Retinal pigment epithelial cell (primary cell): ENCODE measurements at places on chromosomes 1 and 21.

- no peak for DNase-seq
Measured at GRCh38 chr1:37481289-37482003, 7.1 kb downstream of the ZC3H12A start.

- peak; percentile 22 for DNase-seq
Measured at GRCh38 chr1:77948841-77949424, 29.9 kb downstream of the FUBP1 start.

GRCh38 chr1:2391931-2392509, 379 bp downstream of the RER1 start:
- no peak for DNase-seq

- no peak for DNase-seq
Measured at GRCh38 chr1:148307583-148308185, 155.6 kb upstream of the NBPF11 start.

GRCh38 chr1:10424034-10424433, 6.2 kb upstream of the CENPS start:
- DNase-seq = no peak

DNA sequence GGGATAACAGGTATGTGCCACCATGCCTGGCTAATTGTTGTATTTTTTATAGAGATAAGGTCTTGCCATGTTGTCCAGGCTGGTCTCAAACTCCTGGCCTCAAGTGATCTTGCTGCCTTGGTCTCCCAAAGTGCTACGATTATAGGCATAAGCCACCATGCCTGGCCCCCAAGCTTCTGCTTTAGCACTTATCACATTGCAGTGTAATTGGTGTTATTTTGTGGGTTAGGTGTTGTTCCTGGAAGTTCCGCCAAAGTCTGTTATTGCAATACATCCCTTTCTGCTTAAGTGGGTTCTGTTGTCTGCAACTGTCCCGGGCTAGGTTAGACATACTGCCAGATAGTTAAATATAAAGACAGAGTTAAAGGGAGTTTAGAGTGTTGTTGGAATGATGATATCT, 3.4 kb downstream of the ZCCHC17 start:
- no peak for DNase-seq

DNA sequence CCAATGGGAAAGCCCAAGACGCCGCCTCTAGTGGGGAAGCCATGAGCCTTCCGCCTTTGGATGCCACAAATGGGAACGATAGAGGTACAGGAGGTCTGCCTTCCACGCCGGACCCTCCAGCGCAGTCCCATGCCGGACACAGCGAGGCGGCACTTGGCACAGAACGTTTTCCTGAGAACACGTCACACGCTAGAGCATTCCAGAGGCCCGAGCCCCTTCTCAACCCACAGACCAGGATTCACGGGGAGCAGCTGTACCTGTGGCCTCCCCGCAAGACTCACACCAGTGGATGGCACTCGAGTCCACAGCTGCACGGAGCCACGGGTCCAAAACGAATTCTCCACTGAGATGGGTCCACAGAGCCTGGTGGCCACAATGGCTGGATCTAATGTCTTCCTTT, 31.5 kb upstream of the RIPK4 start:
- no peak for DNase-seq

DNA sequence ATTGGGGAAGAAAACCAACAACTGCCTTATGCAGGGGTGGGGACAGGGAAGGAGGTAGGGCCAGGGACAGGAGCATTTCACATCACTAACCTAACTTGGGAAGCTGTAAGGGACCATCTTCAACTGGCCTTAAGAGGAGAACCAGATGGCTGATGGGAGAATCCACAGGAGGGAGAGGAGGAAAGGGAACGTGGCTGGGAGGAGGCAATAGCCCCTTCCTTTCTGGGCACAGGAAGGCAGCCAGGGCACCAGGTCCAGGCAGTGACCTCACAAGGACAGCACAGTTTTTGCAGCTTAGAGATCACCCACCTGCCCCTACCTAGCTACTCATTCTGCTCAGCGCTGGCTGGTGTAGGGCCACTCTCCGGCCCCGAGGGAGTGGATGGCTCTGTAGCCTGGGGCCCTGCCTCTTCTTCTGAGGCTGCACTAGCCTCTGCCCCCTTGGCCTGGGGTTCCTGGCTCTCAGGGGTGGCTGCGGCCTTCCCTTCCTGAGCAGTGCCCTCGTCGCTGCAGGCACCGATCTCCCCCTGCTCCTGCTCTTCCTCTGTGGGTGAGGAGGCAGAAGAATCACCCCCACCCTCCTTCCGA, 1.7 kb downstream of the MARCKSL1 start:
- no peak for DNase-seq

DNA sequence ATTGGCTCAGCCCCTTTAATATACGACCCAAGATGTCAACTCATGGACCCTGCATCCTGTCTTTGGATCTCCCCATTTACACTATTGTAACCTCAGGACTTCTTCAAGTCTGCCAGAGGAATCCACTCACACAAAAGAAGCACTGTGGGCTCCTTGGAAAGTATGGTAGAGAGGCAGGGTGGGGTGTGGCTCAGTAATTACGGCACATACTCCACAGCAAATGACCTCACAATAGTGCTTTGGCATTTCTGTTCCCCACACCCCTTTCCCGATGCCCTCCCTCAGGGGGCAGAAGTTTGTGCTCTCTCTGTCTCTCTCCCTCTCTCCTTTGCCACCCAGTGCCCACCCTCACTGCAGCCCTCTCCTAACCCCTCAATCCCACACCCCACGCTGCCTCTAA, 27.8 kb upstream of the IFNAR2 start:
- DNase-seq = no peak

GRCh38 chr1:46370214-46370633, 23.9 kb upstream of the FAAH start:
- no peak for DNase-seq

GRCh38 chr1:36419569-36419968, 21.9 kb upstream of the LSM10 start:
- DNase-seq = no peak

DNA sequence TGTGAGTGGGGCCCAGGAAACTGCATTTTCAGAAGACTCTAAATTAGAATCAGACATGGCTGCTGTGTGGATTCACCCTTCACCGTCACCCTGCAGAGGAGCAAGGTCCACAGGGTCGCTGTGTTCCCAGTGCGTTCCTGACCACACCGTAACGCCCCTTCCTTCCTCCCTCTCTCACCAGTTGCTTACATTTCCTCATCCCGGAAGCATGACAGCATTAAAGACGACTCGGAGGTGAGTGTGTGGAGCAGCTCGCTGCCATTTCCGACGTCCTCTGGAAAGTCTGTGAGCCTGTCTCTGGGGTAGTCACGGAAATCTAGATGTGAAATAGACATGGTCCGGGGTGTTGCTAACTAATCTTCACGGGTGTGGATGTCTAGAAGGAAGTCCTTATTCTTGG, 45.9 kb downstream of the FAAP20 start:
- no peak for DNase-seq

GRCh38 chr1:207996636-207997035, 85.7 kb upstream of the CD34 start:
- DNase-seq = no peak

- no peak for DNase-seq
Measured at GRCh38 chr1:232773752-232774151, 31.5 kb upstream of the MAP10 start.

DNA sequence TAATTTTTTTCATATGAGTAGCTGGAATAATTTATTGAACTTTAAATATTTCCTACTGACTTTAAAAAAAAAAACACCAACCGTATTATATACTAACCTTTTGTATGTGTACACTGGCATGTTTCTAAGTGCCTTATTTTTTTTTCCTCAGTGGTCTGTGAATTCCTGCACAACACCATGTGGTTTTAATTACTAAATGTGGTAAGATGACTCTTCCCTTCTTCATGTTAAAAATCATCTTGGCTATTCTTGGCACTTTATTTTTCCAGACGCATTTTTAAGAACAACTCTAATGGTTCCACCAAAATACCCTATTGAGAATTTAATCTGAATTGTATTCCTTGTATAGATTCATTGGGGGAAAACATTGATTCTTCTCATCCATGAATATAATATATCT, 28.4 kb downstream of the PPP2R5A start:
- no peak for DNase-seq

DNA sequence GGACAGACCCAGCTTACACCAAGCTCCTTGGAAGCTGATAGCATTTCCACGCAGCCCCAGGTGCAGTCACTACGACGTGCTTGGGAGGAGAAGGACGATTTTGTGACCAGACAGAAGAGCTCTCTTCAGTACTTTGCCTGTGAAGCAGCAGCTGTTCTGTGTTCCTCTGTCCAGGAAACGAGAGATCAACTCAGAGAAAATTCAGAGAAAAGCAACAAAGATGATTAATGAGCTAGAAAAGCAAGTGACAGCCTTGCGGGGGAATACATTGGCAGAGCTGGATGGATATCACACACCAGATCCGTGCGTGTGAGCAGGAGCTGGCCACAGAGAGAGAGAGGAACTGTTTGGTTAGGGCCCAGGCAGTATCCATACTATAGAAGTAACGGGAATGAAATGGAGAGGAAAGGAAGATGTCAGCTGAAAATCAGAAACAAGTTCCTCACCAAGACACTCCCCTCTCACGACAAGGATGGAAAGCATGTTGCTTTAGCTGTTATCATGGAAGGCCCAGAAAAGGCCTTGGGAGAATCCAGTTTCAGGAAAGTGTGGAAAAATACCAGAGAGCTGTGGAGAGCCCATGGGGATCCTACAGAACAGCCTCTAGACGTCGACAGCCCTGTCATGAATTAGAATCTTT, 106.2 kb downstream of the TOMM20 start:
- DNase-seq = no peak

- no peak for DNase-seq
Measured at GRCh38 chr1:186536273-186536890, 75.5 kb upstream of the PDC start.

- DNase-seq = no peak
Measured at GRCh38 chr1:160086456-160086892, 5.1 kb downstream of the KCNJ9 start.

DNA sequence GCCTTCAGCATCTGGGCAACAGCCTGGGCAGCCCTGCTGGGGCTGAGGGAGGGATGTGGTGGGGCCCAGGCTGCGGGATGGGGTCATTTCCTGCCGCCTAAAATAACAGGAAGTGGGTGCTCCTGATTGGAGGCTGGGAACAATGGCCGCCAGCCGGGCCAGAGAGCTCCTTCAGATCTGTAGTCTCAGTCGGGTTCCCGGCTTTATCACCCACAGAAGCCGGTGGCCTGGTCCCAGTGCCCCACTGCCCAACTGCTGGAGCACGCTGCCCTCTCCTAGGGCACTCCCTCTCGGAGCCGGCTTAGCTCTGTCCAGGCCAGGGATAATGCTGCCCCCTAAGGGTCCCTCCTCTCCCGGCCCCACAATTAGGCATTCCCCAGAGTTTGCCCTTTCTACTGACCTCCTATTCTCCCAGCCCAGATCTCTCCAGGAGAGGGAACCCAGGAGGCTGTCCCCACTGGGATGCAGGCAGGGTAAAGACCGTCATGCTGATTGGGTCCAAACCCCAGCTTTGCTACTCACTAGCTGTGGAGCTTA, 5.1 kb downstream of the MAP7D1 start:
- DNase-seq = no peak

GRCh38 chr1:17488995-17489767, 49.7 kb upstream of the RCC2 start:
- no peak for DNase-seq

GRCh38 chr1:41698916-41699860, 214.7 kb upstream of the EDN2 start:
- no peak for DNase-seq

DNA sequence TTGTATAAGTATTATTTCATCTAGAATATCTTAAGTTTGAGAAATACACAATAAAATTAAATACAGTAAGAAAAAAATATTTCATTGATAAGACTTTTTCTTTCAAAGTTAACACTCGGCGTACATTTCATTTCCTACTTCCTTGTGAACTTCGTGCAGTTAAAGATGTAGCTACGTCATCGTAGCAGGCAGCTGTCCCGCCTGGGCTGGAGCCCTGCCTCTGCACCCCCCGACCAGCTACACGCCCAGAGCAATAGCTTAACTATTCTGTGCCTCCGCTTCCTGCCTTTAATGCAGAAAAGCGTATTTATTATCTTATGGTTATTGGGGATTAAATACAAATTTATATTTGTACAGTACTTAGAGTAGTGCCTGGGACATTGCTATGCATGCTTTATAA, 53.5 kb downstream of the CLSTN1 start:
- DNase-seq = no peak

GRCh38 chr1:162736184-162736583, 54.3 kb upstream of the HSD17B7 start:
- DNase-seq = no peak

DNA sequence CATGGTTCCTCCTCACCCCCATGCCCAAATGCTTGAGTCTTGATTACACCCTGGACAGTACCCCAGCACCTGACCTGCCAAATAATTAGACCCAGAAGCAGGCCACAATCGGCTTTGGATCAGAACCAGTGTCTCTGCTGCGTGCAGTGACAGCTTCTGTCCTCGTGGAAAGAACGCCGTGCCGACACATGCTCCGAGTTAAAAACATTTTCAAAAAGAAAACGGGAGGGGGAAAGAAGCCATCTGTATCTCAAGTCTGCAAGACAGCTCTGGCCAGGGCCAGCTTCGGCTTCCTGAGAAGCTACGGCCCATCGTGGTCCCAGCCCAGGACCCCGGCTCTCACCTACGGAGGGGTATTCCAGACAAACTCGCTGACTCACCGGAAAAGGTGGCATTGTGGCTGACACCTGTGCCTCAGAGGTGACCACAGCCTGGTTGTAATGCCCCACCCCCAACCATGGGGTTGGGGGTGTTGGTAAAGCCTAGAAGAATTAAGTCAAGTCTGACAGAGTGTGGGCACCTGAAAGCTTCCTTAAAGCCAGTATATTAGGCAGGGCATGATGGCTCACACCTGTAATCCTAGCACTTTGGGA, 25.8 kb downstream of the SSBP3 start:
- no peak for DNase-seq

- DNase-seq = no peak
Measured at GRCh38 chr1:217681806-217682205, 50.7 kb downstream of the SPATA17 start.

DNA sequence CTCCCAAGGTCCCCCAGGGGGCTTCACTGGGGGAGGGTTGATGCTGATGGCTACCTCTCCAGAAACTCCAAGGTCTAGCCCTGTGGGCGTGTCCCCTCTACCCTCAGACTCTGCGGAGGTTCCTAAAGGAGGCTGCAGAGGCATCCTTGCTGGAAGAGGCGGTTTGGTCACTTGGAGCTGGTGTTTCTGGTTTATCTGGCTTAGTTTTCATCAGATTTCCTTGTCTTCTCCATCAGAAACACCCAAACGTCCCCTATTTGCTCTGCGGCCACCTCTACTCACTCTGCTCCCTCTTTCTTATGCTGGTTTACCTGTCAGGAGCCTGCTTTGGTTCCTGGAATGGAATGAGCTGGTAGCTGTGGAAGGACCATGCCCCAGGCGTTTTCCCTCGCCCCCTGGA, 2.5 kb downstream of the PKP1 start:
- no peak for DNase-seq
